Stimulated activated CD8-positive, alpha-beta memory T cell treated with anti-CD3 and anti-CD28 coated beads, Interleukin-4, amount 100 ng/mL, for 1 hour (primary cell): ENCODE measurements at places on chromosomes 13 and 19.

DNA sequence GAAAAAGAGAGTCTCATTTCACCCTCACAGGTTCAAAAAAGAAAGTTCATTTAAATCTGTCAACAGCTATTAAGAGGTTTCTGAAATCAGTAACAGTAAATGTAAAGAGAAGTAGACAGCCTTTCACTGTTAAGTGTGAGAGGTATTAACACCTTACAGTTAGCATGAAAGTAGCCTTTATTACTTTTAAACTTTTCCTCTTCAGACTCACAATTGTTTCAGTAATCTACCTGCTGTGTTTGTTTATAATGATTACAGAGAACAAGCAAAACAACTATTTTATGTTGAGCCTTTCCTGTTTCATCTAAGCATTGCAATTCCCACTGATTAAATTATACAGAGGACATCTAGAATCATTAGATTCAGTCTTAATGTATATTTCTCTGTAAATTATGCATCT, 159.8 kb downstream of the PCDH9 start:
- no peak for DNase-seq

GRCh38 chr19:10228393-10228792, 2.7 kb downstream of the S1PR2 start:
- DNase-seq = no peak

- DNase-seq = no peak
Measured at GRCh38 chr19:12992729-12993128, 2.5 kb upstream of the NFIX start.

GRCh38 chr13:71090990-71091389, 776.0 kb downstream of the DACH1 start:
- DNase-seq = no peak

DNA sequence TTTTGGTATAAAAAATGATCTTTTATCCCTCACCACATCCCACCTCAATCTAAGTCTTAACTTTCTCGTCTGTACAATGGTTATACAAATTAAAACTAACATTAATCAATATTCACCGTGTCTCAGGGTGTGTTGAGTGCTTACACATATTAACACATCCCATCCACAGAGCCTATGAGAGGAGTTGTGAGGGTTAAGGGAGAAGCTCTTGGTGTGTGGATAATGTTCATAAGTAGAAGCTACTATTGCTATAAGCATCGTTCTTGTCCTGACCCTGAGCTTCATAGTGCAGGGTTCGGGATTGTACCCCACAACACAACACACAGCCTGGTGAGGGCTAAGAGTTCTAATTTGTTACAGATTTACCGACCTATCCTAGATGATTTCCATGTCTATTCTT, 2.5 kb downstream of the FPR3 start:
- DNase-seq = no peak

DNA sequence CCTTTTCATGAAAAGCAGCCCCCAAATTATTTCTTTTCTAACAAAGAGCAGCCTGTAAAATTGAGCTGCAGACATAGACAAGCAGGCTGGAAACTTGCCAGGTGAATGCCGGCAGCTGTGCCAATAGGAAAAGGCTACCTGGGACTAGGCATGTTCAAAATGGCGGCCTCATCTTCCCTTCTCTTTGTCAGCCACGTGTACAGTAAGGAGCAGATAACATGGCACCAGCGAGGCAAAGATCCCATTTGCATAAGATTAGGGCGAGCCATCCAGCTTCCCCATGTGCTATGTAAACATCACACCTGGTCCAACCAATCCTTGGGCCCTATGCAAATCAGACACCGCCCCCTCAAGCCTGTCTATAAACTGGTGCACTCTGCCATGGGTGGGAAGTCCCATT, 31.2 kb upstream of the CACNA1A start:
- DNase-seq = no peak

- DNase-seq = no peak
Measured at GRCh38 chr13:40408602-40409001, 257.8 kb downstream of the FOXO1 start.

DNA sequence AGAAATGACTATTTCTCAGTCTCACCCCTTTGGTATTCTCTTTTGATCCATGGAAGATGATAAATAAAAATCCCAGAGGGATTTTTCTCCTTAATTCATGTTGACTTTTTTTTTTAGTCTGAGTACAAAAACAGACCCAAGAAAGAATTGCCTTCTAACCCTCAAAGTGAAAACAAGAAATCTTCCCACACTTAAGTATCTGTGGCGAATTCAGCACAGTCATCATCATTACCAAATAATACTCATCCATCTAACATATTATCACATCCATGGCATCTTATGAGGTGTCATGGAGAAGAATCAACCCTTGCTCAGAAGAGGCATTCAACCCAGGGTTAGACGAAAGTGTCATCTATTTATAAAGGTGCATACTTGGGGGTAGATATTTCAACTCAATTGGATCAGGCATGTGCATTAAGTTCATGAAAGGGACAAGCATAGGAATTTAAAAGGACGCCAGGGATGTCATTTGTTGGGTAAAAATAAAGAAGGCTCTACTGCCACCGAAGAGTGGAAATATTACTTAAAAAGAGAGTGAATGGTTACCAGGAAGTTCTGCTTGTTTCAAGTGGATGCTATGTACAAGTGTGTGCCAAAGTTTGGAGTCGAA, 101.9 kb downstream of the FLT1 start:
- DNase-seq = no peak

GRCh38 chr13:111621164-111621563, 300.7 kb downstream of the TEX29 start:
- DNase-seq = no peak

GRCh38 chr19:17357724-17358123, 19.4 kb downstream of the PLVAP start:
- DNase-seq = no peak

GRCh38 chr19:54229146-54229545, 6.3 kb upstream of the LILRB3 start:
- no peak for DNase-seq

DNA sequence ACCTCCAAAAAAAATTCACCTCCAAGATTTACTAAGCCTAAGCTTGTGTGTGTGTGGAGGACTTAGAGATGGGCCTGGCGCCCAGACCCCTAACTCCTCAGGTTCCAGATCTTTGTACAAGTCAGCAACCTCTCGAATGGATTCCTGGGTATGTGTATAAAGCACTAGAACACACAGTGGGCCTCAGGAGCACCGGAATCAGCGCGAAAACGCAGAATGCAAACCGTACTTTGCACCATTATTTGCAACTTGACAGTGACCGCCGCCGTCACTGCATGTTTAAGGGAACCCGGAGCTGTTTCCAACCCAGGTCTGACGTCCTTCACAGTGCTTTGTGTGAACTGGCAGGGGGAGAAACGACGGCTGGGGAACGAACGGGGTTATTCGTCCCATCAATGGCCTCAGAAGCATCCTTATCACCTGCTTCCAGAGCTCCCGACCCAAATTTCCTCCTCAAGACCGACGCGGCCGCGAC, 688 bp downstream of the ZNF606 start:
- no peak for DNase-seq

GRCh38 chr13:46624821-46625220, 71.9 kb downstream of the LRCH1 start:
- no peak for DNase-seq

DNA sequence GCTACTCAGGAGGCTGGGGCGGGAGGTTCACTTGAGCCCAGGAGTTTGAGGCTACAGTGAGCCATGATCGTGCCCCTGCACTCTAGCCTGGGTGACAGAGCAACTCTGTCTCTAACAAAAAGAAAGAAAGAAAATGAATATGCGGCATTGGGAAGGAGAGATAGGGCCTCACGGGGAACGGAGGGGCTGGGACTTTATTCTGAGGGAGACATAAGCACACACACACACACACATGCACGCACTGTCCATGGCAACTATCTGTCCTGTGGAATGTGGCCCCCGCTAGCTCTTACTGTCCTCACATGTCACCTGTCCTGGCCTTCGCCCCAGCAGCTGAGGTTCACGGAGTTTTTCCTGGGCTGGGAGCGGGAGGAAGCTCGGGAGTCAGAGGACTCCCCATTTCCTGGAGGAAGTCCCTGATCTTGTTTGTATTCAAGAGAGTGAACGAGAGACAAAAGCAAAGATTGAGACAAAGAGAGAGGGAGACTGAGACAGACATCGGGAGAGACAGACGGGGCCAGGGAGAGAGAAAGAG, 654 bp downstream of the STAP2 start:
- DNase-seq = no peak

DNA sequence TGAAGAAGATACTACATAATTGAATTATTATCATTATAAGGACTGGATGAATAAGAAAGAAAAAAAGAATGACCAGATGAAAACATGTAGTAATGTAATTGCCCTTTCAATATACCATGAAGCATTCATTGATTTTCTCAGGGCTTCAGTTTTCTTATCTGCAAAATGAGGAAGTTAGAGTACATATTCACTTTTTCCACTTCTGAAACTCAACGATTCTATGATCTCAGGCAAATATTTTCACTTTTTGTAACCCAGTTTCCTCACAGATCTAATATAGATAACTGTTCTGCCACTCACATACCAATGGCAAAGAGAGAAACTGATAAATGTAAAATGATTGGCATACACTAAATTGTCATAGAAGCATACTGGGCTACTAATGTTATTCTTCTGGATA, 856.6 kb upstream of the KLHL1 start:
- no peak for DNase-seq

GRCh38 chr13:78977311-78977710, 318.4 kb upstream of the OBI1 start:
- no peak for DNase-seq

DNA sequence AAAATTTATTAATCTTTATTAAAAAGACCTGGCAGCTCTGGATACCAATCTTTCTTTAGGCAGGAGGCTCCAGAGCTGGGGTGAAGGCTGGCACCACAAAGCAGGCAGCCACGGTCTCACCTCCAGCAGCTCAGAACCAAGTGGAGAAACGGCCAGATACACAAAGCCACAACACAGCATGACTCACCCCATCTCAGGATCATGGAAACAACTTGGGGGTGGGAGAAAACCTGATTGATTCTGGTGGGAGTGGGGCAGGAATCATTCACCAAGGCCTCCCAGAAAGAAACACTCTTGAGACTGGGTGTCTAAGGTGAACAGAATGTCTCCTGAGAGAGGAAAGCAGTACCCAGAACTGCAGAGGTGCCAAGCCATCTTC, 64.2 kb downstream of the CRYL1 start:
- DNase-seq = no peak

- no peak for DNase-seq
Measured at GRCh38 chr19:4060621-4061177, 6.0 kb downstream of the ZBTB7A start.

DNA sequence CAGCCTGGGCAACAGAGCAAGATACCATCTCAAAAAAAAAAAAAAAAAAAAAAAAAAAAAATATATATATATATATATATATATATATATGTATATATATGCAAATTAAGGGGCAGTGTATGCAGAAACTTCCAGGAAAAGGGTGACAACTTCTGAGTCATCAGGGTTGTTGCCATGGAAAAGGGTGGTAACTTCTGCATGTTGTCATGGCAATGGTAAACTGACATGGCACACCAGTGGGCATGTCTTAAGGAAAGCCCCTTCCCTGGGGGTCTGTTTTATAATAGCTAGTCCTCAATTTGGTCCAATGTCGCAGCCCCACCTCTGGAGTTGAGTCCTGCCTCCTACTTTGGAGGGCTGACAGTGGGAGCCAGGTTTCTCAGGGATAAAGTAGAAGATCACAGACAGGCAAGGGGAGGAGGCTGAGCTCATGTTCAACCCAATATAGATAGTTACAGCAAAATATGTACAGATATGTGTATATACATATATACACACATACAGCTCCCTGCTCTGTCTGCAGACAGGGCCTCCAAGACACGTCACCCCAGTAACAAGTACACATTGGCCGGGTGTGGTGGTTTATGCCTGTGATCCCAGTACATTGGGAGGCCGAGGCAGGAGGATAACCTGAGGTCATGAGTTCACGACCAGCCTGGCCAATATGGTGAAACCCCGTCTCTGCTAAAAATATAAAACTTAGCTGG, 7.2 kb upstream of the FCHO1 start:
- no peak for DNase-seq

DNA sequence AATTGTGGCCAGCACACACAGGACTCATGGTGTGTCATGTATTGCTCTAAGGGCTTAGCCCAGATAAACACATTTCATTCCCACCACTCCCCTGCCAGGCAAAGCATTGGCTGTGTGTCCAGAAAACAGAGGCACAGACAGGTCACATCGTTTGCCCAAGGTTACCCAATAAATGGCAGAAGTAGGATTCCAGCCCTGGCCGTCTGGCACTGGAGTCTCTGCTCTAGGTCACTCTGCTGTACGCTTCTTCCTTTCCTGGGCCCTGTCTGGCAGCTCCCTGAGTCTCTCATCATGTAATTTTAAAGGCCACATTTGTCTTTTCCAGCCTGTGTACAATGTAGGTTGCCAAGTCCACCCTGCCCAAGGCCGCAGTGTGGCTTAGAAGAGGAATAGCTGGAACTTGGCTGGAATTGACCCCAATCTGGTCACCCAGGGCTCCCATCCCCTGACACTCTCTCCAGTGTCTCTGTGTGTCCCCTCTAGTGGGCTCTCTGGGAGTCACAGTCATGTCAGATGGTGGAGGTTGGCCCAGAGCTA, 264.5 kb upstream of the TSHZ3 start:
- no peak for DNase-seq

- DNase-seq = no peak
Measured at GRCh38 chr13:48879432-48879831, 96.3 kb upstream of the FNDC3A start.

- DNase-seq = no peak
Measured at GRCh38 chr13:33817513-33817900, 442 bp upstream of the RFC3 start.

- DNase-seq = no peak
Measured at GRCh38 chr13:101893021-101893420, 440.5 kb downstream of the ITGBL1 start.

DNA sequence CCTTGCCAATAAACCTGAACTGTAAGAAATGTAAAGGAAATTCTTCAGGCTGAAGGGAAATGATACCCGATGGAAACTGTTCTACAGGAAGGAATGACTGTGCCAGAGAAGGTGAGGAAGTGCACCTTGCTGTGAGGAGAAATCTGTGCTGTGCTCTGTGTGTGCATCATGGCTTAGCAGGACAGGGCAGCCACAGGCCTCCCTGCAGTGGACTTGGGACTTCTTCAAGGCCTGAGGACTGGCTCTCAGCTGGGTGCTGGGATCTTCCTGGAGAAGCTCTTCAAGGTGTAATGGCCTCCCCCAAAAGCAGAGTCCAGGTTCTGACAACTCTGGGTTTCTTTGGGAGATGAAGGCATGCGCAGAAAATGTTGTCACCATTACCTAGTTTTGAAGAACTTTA, 145.1 kb downstream of the UQCRFS1 start:
- no peak for DNase-seq

GRCh38 chr19:34319785-34320184, 45.2 kb upstream of the GPI start:
- no peak for DNase-seq

GRCh38 chr13:66965181-66965580, 265.0 kb downstream of the PCDH9 start:
- DNase-seq = no peak

- no peak for DNase-seq
Measured at GRCh38 chr19:41327076-41327575, 17.2 kb downstream of the CCDC97 start.
